ENCODE measurements at places on chromosomes 2 and 18.

DNA sequence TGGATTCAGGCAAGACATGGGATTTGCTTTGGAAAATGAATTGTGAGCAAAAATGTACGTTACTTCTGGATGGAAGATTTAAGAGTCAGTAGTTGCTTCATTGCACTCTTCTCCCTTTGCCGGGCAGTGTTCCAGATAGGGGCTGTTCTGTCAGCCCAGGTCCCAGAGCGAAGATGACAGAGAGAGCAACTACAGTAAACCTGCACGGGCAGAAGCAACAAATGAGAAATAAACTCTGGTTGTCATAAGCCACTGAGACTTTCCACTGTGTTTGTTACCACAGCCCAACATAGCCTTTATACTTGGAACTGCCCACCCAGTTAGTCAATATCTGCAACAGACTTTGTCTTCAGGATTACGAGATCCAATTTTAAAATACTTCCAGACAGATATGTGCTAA is 83.3 kb downstream of the CACNB4 start:
- no peak for DNase-seq

- DNase-seq: no peak
Observed at GRCh38 chr18:48011926-48012465, 81.5 kb upstream of the SMAD2 start.

DNA sequence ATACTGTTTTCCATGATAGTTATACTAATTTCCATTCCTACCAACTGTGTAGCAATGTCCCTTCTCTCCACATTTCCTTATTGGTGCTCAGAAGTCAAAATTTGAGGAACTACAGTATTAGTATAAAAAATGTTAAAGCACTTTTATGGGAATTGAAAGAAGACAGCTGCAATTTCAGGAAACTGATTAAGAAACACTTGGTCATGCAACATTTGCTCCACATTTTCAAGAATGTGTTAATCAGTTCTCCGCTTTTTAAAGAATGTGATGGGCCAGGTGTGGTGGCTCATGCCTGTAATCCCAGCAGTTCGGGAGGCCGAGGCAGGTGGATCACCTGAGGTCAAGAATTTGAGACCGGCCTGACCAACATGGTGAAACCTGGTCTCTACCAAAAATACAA is 33.6 kb upstream of the MGAT4A start:
- DNase-seq: no peak

DNA sequence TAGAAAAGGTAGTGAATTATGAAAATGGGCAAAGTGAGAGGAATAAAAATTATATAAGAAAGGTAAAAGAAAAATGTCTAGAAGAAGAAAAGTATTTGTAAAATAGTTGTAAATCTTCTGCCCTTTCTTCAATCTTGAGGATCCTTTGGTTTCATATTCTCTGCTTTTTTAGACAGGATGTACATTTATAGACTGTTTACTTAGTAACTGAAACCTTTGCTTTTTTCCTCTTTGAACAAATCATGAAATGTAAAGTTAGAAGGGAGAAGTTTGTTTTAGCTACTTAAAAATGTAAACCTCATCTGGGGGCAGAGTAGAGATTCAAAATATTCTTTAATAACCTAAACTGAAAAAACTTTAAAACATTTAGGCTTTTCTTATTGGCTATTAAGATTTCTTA is 150.4 kb upstream of the ITGA4 start:
- DNase-seq: no peak

Data from naive thymus-derived CD8-positive, alpha-beta T cell (primary cell).